ENCODE measurements at places on chromosomes 11 and 22.
A peak's percentile ranks its signal among the peaks of the same experiment; 100 is the strongest.

DNA sequence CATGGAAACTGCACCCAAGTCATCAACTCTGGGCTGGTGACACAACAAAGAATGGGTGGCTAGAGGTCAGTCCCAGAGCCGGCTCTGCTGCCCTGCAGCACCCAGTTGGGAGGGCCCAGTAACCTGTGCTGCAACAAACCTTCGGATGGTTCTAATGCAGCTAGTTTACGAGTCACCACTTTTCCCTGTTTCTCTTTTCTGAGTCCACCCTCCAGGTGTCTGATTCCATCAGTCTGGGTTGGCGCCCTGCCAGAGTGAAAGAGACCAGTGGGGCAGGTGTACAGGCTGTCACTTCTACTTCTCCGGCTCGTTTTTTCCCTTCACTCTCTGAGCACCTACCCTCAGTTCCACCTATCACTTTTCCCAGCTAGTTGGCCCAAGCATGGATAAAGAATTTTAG, 572.9 kb downstream of the NTM start:
- H3K27ac ChIP-seq = no peak overlapping the region
- H3K4me3 ChIP-seq = no peak overlapping the region
- no peaks in the 10 kb centered on the region for H3K4me1 ChIP-seq
- no peaks in the 10 kb centered on the region for H3K27me3 ChIP-seq
- DNase-seq = no peak

GRCh38 chr22:33465554-33465953, 407.4 kb upstream of the SYN3 start:
- H3K27ac ChIP-seq = no peak overlapping the region
- no peak for DNase-seq
- no peak overlapping the region for H3K4me3 ChIP-seq

- DNase-seq = no peak
- no peak overlapping the region for H3K27ac ChIP-seq
- H3K27me3 ChIP-seq = no peaks in the 10 kb centered on the region
- H3K4me1 ChIP-seq = no peaks in the 10 kb centered on the region
- no peaks in the 10 kb centered on the region for H3K36me3 ChIP-seq
- H3K4me3 ChIP-seq = no peak overlapping the region
Measured at GRCh38 chr11:129453293-129453721, 77.7 kb downstream of the BARX2 start.

DNA sequence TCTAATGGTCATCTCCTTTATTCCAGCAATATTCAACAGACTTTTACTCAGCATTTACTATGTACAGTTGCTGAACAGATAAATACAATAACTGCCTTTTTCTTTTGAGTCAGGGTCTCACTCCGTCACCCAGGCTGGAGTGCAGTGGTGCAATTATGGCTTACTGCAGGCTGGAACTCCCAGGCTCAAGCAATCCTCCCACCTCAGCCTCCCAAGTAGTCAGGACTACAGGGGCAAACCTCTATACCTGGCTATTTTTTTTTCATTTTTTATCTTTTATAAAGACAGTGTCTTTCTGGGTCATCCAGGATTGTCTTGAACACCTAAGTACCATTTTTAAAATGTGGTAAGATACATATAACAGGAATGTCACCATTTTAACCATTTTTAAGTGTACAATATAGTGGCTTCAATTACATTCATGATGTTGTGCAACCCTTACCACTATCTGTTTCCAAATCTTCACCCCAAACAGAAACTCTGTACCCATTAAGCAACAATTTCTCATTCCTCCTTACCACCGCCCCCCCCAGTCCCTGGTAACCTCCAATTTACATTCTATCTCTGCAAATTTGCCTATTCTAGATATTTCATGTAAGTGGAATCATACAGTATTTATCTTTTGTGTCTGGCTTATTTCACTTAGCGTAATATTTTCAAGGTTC, 67.8 kb downstream of the MIAT start:
- no peaks in the 10 kb centered on the region for H3K27me3 ChIP-seq
- peaks cover 9% of the 10 kb centered on the region for H3K36me3 ChIP-seq
- H3K27ac ChIP-seq = no peak overlapping the region
- no peaks in the 10 kb centered on the region for H3K4me1 ChIP-seq
- H3K4me3 ChIP-seq = no peak overlapping the region

GRCh38 chr11:132200353-132200936, 830.0 kb downstream of the NTM start:
- H3K4me1 ChIP-seq = no peaks in the 10 kb centered on the region
- no peak overlapping the region for H3K4me3 ChIP-seq
- no peaks in the 10 kb centered on the region for H3K27me3 ChIP-seq
- no peak for DNase-seq

DNA sequence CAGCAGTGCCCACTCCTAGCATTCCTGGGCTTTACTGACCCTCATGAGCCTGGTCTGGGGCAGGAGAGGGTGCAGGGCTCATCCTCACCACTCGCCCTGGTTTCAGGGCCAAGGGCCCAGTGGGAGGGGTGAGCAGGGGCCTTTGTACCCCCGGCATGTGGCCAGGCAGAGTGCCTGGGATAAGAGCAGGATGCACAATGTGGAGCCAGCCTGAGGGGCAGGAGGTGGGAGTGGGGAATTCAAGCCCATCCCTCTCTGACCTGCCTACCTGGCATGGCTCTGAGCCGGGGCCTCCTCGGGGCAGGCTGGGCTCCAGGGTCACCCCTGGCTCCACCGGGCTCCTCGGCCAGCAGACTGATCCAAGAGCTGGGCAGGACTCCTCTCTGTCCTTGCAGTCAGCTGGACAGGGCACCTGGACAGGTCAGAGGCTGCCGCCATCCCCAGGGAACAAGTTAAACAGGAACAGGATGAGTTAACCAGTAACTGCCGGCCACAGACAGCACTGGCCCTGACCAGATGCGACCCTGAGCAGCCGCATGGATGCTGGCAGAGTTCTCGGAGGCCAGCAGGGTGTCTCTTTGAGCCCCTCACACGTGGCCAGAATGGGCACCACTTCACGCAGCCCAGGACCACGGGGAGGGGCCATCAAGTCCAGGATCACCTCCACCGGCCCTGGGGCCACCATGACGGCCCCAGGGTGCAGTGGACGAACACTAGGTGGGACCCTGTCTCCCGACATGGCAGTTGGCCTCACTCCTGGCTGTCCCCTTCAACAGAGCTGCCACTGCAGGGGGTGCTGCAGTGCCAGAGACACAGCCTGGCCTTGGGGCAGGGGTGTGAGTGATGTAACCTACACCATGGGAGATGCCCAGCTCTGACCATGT, 5.0 kb downstream of the SIGIRR start:
- no peak overlapping the region for H3K27ac ChIP-seq
- no peak overlapping the region for H3K4me3 ChIP-seq
- no peaks in the 10 kb centered on the region for H3K4me1 ChIP-seq
- DNase-seq = no peak

DNA sequence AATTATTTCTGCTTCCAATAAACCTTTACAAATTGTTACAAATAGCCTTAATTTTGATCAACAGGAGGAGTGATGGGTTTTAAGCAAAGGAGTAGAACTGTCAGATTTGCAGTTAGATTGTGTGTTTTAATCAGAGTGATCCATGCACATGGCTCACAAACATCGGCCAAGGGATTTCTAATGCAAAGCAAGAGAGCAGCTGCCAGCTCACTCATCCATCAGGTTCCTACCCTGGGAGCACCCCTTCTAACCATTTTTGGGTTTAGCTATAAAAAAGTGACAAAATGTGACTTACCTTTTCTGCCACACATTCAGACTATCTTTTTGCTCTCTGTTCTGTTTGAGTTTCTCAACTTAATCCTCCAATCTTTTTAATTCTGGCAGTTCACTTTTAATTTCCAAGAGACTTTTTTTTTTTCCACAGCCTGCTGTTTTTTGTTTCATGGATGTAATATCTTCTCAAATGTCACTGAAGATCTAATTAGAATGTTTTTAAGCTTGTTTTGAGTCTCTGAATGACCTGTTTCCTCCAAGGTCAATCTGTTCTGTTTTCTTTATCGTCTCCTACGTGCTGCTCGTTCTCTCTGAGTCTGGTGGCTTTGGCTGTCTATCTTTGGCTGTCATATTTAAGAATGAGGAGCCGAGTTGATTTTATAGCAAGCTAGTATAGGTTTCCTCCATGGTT, 6.0 kb downstream of the IZUMO1R start:
- H3K27ac ChIP-seq = no peak overlapping the region
- no peaks in the 10 kb centered on the region for H3K36me3 ChIP-seq
- H3K27me3 ChIP-seq = peaks cover 48% of the 10 kb centered on the region

DNA sequence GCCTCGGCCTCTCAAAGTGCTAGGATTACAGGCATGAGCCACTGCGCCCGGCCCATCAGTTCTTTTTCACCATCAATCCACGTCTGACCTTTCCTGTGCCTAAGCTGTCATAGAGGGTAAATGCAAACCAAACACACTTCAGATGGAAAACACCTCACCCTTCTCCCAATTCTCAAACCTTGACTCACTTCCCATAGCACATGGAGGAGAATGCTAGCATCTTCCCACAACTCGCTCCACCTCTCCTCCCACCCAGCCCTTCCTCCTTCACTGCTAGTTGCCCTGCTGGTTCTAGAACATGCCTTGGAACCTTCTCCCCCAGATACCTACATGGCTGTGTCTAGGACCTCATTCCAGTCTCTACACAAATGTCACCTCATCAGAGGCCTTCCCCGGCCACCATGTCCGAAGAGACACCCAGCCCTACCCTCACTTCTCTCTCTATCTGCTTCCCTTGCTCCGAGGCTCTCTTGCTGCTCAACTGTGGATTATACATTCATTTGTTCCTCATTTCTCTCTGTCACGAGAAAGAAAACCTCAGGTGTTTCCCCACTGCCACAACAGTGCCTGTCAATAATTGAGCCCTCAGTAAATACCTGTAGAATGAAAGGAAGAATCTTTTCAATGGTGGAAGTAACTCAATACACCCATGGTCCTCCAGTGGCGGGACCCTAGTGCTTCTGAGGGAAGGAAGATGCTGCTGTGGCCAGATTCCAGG, 21.3 kb upstream of the NCF4 start:
- no peak for DNase-seq
- H3K4me3 ChIP-seq = no peak overlapping the region
- H3K27ac ChIP-seq = no peak overlapping the region
- H3K36me3 ChIP-seq = no peaks in the 10 kb centered on the region
- peaks cover 8% of the 10 kb centered on the region for H3K4me1 ChIP-seq
- peaks cover 35% of the 10 kb centered on the region for H3K27me3 ChIP-seq

DNA sequence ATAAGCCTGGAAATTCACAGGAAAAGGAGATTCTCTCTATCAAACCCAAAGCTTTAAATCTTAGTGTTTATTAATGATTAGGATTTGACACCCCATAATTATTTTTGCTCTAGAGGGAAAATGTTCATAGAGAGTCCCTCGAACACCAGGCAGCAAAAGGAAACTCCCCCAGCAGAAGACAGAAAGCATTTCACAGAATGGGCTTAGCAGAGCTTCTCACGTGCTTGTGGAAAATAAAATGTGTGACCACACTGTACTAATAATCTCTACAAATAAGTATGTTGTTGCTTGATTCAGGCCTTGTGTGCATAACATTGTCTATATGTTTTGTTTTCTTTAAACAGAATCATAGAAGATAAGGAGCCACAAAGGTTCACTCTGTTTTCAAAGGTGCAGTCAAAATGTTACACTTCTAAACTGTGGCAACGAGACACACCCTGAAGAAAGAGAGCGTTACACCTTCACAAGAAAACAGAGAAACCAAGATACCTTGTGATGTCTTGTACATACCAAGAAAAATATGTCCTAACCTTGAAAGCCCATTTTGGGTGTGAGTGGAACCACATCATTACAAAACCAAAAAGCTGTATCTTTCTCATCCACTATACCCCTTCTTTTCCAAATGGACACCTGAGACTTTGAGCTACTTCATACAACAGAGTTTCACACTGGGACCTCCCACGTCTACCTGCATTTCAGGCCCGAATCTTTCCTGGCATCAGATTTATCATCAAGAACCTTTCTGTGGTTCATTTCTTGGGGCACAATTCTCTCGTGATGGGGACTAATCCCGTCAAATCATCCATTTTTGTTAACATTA, 282.5 kb downstream of the ETS1 start:
- H3K27me3 ChIP-seq = no peaks in the 10 kb centered on the region
- no peak for DNase-seq
- H3K27ac ChIP-seq = no peak overlapping the region
- H3K36me3 ChIP-seq = no peaks in the 10 kb centered on the region
- no peaks in the 10 kb centered on the region for H3K4me1 ChIP-seq

- H3K27me3 ChIP-seq = peaks cover 45% of the 10 kb centered on the region
- no peak overlapping the region for H3K27ac ChIP-seq
- DNase-seq = no peak
- H3K4me1 ChIP-seq = peaks cover 4% of the 10 kb centered on the region
Measured at GRCh38 chr11:124839128-124839971, 25.9 kb upstream of the ROBO3 start.

DNA sequence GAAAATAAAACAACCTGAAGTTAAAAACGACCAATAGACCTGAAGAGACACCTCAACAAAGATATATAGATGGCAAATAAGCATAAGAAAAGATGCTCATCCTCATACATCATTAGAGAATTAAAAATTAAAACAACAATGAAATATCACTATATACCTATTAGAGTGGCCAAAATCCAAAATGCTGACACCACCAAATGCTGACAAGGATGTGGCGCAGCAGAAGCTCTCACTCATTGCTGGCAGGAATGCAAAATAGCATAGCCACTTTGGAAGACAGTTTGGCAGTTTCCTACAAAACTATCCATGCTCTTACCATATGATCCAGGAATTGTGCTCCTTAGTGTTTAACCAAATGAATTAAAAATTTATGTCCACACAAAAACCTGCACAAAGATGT, 55.0 kb upstream of the APOA1 start:
- DNase-seq = no peak
- H3K27me3 ChIP-seq = no peaks in the 10 kb centered on the region
- no peaks in the 10 kb centered on the region for H3K4me1 ChIP-seq
- H3K27ac ChIP-seq = no peak overlapping the region

GRCh38 chr11:124676386-124676785, 2.7 kb downstream of the SPA17 start:
- no peak overlapping the region for H3K4me3 ChIP-seq
- H3K27ac ChIP-seq = peak overlapping the region; percentile 78
- H3K4me1 ChIP-seq = peaks cover 7% of the 10 kb centered on the region
- DNase-seq = peak; percentile 62

GRCh38 chr22:37794376-37794775, 13.4 kb upstream of the GCAT start:
- no peak overlapping the region for H3K27ac ChIP-seq
- H3K4me3 ChIP-seq = no peak overlapping the region
- H3K4me1 ChIP-seq = peaks cover 5% of the 10 kb centered on the region
- no peaks in the 10 kb centered on the region for H3K27me3 ChIP-seq
- DNase-seq = no peak
- no peaks in the 10 kb centered on the region for H3K36me3 ChIP-seq

GRCh38 chr11:128515826-128516778, 71.3 kb downstream of the ETS1 start:
- H3K27ac ChIP-seq = no peak overlapping the region
- H3K36me3 ChIP-seq = peaks cover 22% of the 10 kb centered on the region
- DNase-seq = no peak
- H3K4me1 ChIP-seq = peaks cover 55% of the 10 kb centered on the region
- no peaks in the 10 kb centered on the region for H3K27me3 ChIP-seq
- no peak overlapping the region for H3K4me3 ChIP-seq

DNA sequence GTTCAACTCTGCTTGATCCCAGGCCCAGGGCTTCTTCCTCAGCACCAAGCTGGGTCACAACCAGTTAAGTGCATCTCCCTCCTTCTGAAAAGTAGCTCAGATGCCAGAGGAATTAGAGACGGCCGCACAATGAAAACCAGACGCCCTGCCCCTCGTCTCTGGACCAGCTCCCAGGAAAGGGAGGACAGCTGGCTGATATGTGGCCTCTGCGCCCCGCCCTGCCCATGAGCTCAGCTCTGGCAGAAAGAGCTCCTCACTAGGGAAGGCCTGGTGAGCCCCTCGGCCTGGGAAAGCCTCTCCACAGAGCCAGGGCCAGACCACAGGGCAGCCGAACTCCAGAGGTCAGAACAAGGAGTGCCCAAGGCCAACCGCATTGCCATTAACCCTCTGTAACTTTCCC, 18.1 kb upstream of the SCGB1A1 start:
- no peak for DNase-seq
- no peak overlapping the region for H3K27ac ChIP-seq
- no peak overlapping the region for H3K4me3 ChIP-seq
- no peaks in the 10 kb centered on the region for H3K4me1 ChIP-seq
